ENCODE measurements at places on chromosomes 12 and 14. TPM values are rescaled to one million over a fixed set of nuclear protein-coding genes. Genes with fewer than 3 reads are reported as not detected.

TAS2R13 gene
- total RNA-seq: 1.7 TPM

DPPA3 gene
- total RNA-seq: not detected

MAP3K12 gene
- 37.8 TPM for total RNA-seq

TPPP2 gene
- not detected for total RNA-seq

SIX1 gene
- total RNA-seq: 1.8 TPM

VWF gene
- total RNA-seq: 0.26 TPM

CACNB3 gene
- total RNA-seq: 18.5 TPM

MSI1 gene
- under 0.01 TPM for total RNA-seq

HIP1R gene
- 21.3 TPM for total RNA-seq

WNT5B gene
- 40.3 TPM for total RNA-seq

ABCD2 gene
- total RNA-seq: 0.33 TPM

KLRC2 gene
- total RNA-seq: not detected

RNASE7 gene
- total RNA-seq: not detected

GARIN6 gene
- total RNA-seq: not detected

BDKRB2 gene
- 43.9 TPM for total RNA-seq

NKX2-1 gene
- total RNA-seq: not detected

GRIN2B gene
- total RNA-seq: not detected

OR4K14 gene
- not detected for total RNA-seq

KCNK10 gene
- total RNA-seq: not detected

ALX1 gene
- not detected for total RNA-seq

PYGL gene
- 58.6 TPM for total RNA-seq

HOXC11 gene
- total RNA-seq: not detected

AICDA gene
- not detected for total RNA-seq

Measured in fibroblast of lung (primary cell).